ENCODE measurements at places on chromosomes 6 and 20. TPM values are rescaled to one million over a fixed set of nuclear protein-coding genes. Genes with fewer than 3 reads are reported as not detected.

The PHF3 gene
- 137 TPM for total RNA-seq

The SLC17A3 gene
- total RNA-seq: not detected

- DNase-seq: no peak
These were observed 215.1 kb downstream of the PACRG start for GRCh38 chr6:162942866-162943265.

- DNase-seq: no peak
These were observed 24.6 kb downstream of the HBS1L start for GRCh38 chr6:135030056-135030473.

GRCh38 chr6:112799889-112800288 lies 452.8 kb downstream of the RFPL4B start:
- DNase-seq: no peak

GRCh38 chr6:113385020-113385431 lies 472.1 kb upstream of the MARCKS start:
- DNase-seq: no peak

DNA sequence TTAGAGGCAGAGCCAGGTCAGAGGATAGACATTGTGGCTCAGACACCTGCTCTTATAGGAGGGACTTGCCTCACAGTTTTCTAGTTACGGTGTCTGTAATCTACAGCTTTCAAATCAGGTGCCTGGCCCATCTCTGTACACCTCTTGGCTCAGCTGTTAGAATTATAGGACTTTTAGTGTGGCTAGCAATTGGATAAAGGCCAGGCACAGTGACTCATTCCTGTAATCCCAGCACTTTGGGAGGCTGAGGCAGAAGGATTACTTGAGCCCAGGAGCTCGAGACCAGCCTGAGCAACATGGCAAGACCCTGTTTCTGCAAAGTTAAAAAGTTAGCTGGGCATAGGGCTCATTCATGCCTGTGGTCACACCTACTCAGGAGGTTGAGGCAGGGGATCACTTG lies 20.0 kb downstream of the BRPF3 start:
- DNase-seq: no peak

Data from lung (tissue), 17 donors.